T-helper 2 cell treated with Interferon-gamma antibody and Interleukin-4, amounts not matched to agents 5 μg/mL and 100 μg/mL, for 36 hours (primary cell): ENCODE measurements at places on chromosomes 4 and X.
A peak's percentile ranks its signal among the peaks of the same experiment; 100 is the strongest.

- no peaks in the 10 kb centered on the region for H3K4me1 ChIP-seq
- H3K36me3 ChIP-seq: no peaks in the 10 kb centered on the region
- H3K27ac ChIP-seq: no peak overlapping the region
- no peak overlapping the region for H3K4me3 ChIP-seq
- no peaks in the 10 kb centered on the region for H3K27me3 ChIP-seq
Observed at GRCh38 chrX:150269605-150270254, 93.4 kb upstream of the MAMLD1 start.

- H3K27ac ChIP-seq: peak overlapping the region; percentile 84
- no peaks in the 10 kb centered on the region for H3K27me3 ChIP-seq
- no peak for DNase-seq
- H3K4me3 ChIP-seq: peak overlapping the region; percentile 87
Observed at GRCh38 chrX:129781680-129782495, 2.1 kb downstream of the SASH3 start.

GRCh38 chrX:125444659-125445058 is 125.0 kb downstream of the TEX13C start:
- H3K4me3 ChIP-seq: no peak overlapping the region
- H3K27me3 ChIP-seq: no peaks in the 10 kb centered on the region
- H3K36me3 ChIP-seq: no peaks in the 10 kb centered on the region
- no peaks in the 10 kb centered on the region for H3K4me1 ChIP-seq

- no peaks in the 10 kb centered on the region for H3K27me3 ChIP-seq
- no peaks in the 10 kb centered on the region for H3K4me1 ChIP-seq
- H3K36me3 ChIP-seq: no peaks in the 10 kb centered on the region
- H3K27ac ChIP-seq: no peak overlapping the region
Observed at GRCh38 chrX:31464306-31464915, 392.6 kb upstream of the FTHL17 start.

DNA sequence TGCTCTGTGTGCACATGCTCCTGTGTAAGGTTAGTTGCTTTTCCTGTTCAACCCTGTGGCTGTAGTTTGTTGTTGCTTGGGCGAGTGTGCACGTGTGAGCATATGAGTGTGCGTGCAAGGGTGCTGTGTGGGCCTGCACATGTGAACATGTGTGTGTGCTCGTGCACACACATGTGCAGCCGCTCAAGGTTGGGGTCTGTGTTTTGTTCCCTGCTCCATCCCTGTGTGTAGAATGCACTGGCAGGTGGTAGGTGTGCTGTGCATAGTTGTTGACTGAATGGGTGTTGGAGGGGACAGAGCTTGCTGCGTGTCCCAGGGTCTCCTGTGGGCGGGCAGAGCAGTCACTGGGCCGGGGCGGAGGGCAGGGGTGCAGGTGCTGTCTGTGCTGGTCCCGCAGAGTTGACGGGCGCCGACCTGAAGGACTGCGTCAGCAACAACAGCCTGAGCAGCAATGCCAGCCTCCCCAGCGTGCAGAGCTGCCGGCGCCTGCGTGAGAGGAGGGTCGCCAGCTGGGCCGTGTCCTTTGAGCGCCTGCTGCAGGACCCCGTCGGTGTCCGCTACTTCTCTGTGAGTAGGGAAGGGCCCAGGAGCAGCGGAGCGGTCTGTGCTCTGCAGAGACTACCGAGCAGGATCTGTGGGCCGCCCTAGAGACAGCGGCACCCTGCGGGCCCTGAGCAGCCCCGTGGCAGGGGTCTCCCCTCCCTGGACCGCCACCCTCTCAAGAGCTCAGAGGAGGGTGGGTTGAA is 27.9 kb upstream of the HGFAC start:
- no peak overlapping the region for H3K27ac ChIP-seq
- H3K36me3 ChIP-seq: no peaks in the 10 kb centered on the region
- H3K4me3 ChIP-seq: no peak overlapping the region
- no peaks in the 10 kb centered on the region for H3K27me3 ChIP-seq

GRCh38 chr4:78325271-78326157 is 226.1 kb upstream of the ANXA3 start:
- H3K4me3 ChIP-seq: no peak overlapping the region
- H3K4me1 ChIP-seq: peaks cover 3% of the 10 kb centered on the region

DNA sequence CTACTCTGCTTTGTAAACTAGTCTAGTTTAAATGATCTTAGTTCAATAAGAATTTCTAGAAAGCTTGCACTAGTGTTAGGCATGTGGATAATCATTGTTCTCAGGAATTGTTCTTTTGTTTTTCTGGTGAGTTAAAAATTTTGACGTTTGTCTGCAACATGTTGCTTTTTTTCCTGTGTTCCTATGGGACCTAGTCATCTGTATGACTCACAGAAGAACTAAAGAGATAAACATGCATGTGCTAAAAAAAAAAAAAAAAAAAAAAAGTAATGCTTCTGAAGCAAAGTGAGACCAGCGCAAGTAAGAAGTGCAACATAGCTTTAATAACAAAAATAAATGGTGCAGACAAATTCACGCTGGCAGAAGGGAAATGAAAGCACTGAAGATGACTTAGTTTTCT is 471.2 kb downstream of the IQCM start:
- no peak overlapping the region for H3K27ac ChIP-seq
- H3K27me3 ChIP-seq: no peaks in the 10 kb centered on the region
- H3K4me3 ChIP-seq: no peak overlapping the region
- no peaks in the 10 kb centered on the region for H3K36me3 ChIP-seq

DNA sequence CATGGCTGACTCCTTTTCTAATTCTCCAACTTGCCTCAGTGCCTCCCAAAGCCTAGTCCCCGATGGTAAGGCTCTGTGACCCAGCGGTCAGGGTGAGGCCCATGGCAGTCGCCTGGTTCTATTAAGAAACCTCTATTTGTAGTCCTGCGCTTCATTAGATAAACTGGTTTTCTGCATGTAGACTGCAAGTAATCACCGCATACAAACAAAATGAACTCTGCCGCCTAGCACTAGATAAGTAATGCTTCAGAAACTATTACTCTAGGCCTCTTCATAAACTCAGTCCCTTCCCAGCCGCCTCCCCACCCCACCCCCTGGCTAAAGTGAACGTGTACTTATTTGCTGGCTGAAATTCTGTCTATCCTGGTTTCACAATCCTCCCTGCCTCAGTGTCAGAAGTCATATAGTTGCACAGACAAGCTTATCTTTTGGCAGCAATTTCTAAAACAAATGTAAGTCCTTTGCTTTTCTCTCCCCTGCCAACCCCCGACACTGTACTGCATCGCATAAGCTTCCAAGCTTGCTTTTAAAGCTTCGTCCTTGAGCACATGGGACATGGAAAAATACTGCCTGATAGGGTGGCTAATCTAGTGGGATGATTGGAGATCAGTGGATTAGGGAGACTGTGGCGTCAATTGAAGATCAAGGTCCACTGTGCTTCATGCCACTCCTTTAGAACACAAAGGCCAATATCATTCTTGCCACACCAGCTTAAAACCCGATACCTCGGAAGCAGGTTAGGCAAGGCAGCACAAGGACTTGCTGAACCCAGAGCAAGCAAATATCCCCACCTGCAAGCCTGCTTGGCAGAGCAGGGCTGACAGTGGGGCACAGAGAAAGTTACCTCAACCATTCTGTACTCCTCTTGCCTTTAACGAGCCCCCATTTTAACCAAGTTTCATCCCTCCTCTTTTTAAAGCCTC is 125.8 kb downstream of the IRF2 start:
- H3K4me3 ChIP-seq: no peak overlapping the region
- H3K27ac ChIP-seq: no peak overlapping the region
- peaks cover 1% of the 10 kb centered on the region for H3K27me3 ChIP-seq
- H3K36me3 ChIP-seq: no peaks in the 10 kb centered on the region

- DNase-seq: no peak
- H3K4me1 ChIP-seq: no peaks in the 10 kb centered on the region
- H3K27ac ChIP-seq: no peak overlapping the region
- H3K27me3 ChIP-seq: no peaks in the 10 kb centered on the region
- H3K4me3 ChIP-seq: no peak overlapping the region
Observed at GRCh38 chr4:173591760-173592159, 61.7 kb upstream of the HAND2 start.

GRCh38 chr4:15149234-15149838 is 147.1 kb downstream of the CPEB2 start:
- H3K27me3 ChIP-seq: no peaks in the 10 kb centered on the region
- no peak overlapping the region for H3K4me3 ChIP-seq
- H3K36me3 ChIP-seq: no peaks in the 10 kb centered on the region
- no peak overlapping the region for H3K27ac ChIP-seq
- DNase-seq: no peak

GRCh38 chr4:183602557-183603027 is 56.4 kb downstream of the RWDD4 start:
- no peaks in the 10 kb centered on the region for H3K36me3 ChIP-seq
- no peaks in the 10 kb centered on the region for H3K4me1 ChIP-seq
- H3K27me3 ChIP-seq: peaks cover 8% of the 10 kb centered on the region
- H3K27ac ChIP-seq: no peak overlapping the region

GRCh38 chr4:180828455-180829018 is 1414.7 kb upstream of the TENM3 start:
- no peaks in the 10 kb centered on the region for H3K36me3 ChIP-seq
- no peaks in the 10 kb centered on the region for H3K27me3 ChIP-seq
- no peak overlapping the region for H3K27ac ChIP-seq
- H3K4me1 ChIP-seq: no peaks in the 10 kb centered on the region

DNA sequence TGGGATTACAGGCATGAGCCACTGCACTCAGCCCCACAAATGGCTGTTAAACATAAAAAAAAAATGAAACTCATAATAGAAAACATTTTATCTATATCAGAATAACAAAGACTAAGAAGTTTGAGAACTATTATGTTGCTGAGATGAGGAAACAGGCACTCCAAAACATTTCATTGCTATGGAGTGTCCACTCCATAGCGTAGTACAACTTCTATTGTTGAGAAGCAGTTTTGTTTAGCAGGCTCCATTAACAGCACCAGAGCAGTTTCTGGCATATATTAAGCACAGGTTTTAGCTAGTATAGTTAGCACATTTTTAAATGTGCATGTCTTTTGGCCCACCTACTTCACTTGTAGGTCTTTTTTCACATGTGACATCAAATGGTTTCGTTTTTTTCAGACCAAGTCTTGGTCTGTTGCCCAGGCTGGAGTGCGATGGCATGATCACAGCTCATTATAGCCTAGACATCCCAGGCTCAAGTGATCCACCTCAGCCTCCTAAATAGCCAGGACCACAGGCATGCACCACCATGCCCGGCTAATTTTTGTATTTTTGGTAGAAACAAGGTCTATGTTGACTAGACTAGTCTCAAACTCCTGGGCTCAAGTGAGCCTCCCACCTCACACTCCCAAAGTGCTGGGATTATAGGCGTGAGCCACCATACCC is 5.8 kb downstream of the HMGB2 start:
- DNase-seq: no peak
- no peak overlapping the region for H3K27ac ChIP-seq
- no peak overlapping the region for H3K4me3 ChIP-seq
- peaks cover 28% of the 10 kb centered on the region for H3K4me1 ChIP-seq

DNA sequence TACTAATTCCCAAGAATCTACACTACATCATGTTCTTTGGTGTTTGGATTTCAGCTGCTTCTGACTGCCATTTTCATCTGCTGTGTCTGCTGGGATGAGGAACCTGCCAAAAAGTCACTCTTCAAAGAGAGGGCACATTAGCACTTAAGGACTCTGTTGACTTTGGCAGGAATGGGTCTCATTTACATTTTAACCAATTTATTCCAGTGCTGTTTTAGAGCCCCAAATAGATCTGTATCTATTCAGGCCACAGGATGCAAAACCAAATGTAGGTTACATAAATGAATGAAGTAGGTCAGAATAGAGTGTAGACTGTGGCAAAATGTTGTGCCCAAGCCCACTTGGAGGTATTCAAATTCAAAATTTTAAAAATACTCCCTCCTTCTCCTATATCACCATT is 14.4 kb downstream of the TXK start:
- no peak overlapping the region for H3K27ac ChIP-seq
- peaks cover 8% of the 10 kb centered on the region for H3K4me1 ChIP-seq
- no peaks in the 10 kb centered on the region for H3K27me3 ChIP-seq
- DNase-seq: no peak

DNA sequence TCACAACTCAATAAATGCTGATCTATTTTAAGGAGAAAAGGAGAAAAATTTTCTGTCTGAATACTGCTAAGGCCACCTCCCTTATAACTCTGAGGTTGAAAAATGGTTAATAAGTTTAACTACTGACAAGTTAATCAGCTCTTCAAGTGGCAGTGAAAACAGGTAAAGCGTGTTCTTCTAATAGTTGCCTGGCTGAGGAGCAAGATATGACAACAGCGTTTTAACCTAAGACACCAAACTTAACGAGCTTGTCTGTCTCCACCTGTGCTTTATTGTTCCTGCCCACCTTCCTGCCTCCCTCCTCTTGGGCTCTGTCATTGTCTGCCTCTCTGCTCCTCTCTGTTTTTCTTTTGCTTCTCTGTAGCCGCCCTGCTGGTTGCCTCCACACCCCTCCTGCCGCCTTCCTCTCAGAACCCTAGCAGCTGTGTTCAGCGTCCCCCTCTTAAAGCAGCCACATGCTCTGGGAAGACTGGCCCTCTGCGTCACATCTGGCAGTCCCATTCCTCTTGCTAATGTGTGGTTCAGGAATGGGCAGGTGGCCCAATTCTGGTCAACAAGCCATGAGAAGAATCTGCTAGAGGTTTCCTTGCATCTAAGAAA is 4.3 kb upstream of the TSPAN5 start:
- peaks cover 9% of the 10 kb centered on the region for H3K36me3 ChIP-seq
- peaks cover 49% of the 10 kb centered on the region for H3K4me1 ChIP-seq
- peak overlapping the region; percentile 96 for H3K27ac ChIP-seq
- H3K27me3 ChIP-seq: no peaks in the 10 kb centered on the region
- peak overlapping the region; percentile 75 for H3K4me3 ChIP-seq
- DNase-seq: no peak

- H3K36me3 ChIP-seq: no peaks in the 10 kb centered on the region
- no peak for DNase-seq
- no peak overlapping the region for H3K4me3 ChIP-seq
- H3K27me3 ChIP-seq: no peaks in the 10 kb centered on the region
- H3K27ac ChIP-seq: no peak overlapping the region
- no peaks in the 10 kb centered on the region for H3K4me1 ChIP-seq
Observed at GRCh38 chr4:60724623-60725022, 475.5 kb upstream of the ADGRL3 start.

DNA sequence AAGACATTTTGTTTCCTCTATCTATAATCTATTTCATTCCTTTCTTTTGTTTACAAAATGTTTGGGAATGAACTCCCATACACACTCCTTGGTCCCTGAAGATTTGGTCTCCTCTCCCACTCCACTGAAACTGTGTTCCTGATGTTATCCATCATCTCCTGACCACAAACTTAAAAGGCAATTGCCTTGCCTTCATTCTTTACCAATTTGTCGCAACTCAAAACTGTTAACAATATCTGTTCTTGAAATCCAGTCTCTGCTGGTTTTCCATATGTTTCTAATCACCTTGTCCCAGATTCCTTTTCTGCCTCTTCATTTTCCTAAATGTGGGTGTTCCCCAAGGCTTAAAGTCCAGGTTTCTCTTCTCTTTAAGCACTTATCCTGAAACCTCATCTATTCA is 262.2 kb upstream of the TTC29 start:
- no peak overlapping the region for H3K4me3 ChIP-seq
- no peak overlapping the region for H3K27ac ChIP-seq
- no peaks in the 10 kb centered on the region for H3K27me3 ChIP-seq
- no peaks in the 10 kb centered on the region for H3K36me3 ChIP-seq
- no peak for DNase-seq

DNA sequence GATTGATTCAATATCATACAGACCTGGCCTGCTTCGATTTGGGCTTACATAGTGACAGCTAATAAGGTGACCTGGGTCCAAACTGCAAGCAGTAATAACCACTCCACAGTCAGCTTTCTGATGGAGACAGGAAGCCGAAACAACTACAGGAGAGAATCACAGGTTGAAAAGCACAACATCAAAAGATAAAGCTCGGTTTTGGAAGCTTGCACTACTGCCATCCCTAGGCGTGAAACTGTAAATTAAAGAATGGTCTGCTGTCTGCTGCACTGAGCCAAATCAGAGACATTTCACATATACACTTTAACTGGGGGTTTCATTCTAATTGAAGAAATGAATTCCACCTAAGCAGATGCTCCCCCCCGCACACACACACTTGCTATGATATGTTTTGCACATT is 116.3 kb downstream of the DHX15 start:
- H3K27ac ChIP-seq: no peak overlapping the region
- peaks cover 76% of the 10 kb centered on the region for H3K27me3 ChIP-seq
- peaks cover 27% of the 10 kb centered on the region for H3K4me1 ChIP-seq
